ENCODE measurements at places on chromosomes 13 and 19. TPM values are rescaled to one million over a fixed set of nuclear protein-coding genes. Genes with fewer than 3 reads are reported as not detected.

- DNase-seq = no peak
These were observed 107.4 kb downstream of the KLF5 start for GRCh38 chr13:73166204-73166603.

Gene VSTM2B
- not detected for total RNA-seq

- DNase-seq = no peak
These were observed 29.9 kb upstream of the FAM124A start for GRCh38 chr13:51192348-51192747.

DNA sequence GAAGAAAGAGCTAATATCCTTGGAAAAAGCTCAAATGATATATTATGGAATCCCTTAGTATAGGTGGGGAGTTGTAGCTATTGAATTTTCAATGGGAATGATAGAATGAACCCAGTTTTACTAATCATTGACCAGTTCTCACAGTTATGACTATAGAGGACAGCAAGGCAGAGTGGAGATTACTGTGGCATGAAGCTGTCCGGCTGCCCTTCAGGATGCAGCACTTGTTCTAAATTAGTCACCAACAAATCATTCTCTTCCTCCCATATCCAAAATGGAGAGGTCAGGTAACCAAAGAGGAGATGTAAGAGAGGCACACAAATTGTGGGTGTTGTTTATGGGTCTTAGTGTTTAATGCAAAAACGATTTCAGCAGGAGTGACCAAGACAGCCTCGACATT lies 1490.0 kb upstream of the MIR17HG start:
- no peak for DNase-seq

Gene S1PR2
- 15.3 TPM for total RNA-seq
